ENCODE measurements at places on chromosomes 7 and 10.

GRCh38 chr10:48335788-48336187, 29.3 kb downstream of the MAPK8 start:
- no peak for DNase-seq

DNA sequence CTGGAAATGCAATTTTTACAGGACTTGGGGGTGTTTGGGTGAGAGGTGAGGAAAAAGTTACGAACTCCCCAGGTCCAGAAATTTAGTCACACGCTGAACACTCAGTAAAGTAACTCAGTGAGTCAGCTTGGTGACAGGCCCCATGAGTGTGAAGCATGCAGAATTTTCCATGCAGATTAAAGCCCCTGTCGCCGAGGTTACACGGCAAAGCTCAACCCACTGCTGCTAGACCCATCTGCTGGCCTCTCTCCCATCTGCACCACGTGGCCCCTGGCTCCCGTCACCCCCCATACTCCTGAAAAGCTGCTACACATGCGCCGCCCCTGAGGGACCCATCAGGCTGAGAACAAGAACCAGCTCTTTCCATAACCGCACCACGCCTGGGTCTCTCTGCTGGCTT, 7.0 kb upstream of the MMP21 start:
- DNase-seq: no peak

GRCh38 chr10:44862924-44863323, 48.2 kb upstream of the TMEM72 start:
- DNase-seq: no peak

DNA sequence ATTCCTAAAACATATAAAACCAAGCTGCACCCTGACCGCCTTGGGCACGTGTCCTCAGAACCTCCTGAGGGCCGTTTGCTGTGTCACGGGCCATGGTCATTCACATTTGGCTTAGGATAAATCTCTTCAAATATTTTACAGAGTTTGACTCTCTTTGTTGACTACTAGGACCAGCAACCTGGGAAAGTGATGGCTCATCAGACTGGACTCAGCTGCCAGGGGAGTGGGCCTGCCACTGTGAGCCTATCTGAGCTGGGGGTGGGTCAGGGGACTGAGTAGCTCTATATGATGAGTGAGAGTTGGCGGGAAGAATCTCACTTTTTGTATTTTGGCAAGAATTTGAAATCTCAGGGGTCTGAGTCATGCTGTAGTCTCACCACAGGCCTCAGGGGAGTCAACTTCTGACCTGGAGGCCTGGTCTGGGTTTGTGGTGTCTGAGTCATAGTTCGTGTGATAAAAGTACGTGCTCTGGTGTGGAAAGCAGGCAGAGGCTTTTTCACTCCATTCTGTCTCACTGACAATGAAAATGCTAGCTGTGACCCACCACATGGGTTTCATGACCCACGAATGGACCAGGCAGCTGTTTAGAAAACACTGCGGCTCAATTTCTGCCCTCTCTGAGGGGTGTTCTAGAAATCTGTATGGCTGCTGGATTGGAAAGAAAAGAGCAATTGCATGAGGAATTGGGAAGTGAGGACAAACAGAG, 4.2 kb upstream of the UPP1 start:
- peak; percentile 95 for DNase-seq

DNA sequence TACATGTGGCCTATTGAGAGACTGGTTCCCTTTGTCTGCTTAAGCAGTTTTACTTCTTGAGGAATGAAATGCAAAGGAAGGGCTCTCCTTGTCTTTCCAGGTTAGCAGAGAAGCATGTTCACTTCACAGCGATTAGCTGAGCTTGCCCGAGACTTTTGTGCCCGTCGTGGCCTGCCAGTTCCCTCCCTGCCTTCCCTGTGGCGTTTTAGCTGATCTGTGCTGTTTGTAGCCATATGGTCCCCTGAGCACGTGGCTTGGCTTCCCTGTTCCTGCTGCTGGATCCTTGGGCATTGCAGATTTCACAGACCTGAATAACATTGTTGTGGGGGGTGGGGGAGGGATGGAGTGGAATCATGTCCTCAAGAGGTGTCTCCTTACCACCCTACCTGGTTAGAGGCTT, 61.8 kb downstream of the SND1 start:
- no peak for DNase-seq

GRCh38 chr10:109823196-109823595, 100.1 kb downstream of the XPNPEP1 start:
- no peak for DNase-seq

DNA sequence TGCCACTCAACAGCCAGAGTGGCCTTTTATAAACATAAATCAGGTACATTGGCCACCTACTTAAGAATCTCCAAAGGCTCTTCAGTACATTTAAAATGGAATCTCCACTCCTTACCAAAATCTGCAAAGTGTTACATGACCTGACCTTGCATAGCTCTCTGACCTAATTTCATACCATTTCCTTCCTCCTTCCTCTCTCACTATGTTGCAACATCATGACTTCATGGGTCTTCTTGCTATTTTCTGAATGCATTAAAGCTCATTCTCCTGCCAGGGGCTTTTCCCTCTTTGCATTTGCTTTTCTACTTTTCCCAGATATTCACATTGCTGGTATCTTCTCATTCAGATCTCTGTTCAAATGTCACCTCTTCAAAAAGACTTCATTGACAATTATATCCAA, 22.1 kb upstream of the PPP1R17 start:
- DNase-seq: no peak

GRCh38 chr7:101436857-101437576, 74.3 kb downstream of the COL26A1 start:
- DNase-seq: no peak

GRCh38 chr10:126042906-126043305, 146.5 kb downstream of the FANK1 start:
- DNase-seq: no peak

All from brain pericyte (primary cell).